ENCODE measurements at places on chromosomes 3 and 15.

GRCh38 chr3:158602227-158602626 is 31.2 kb downstream of the MLF1 start:
- no peak for DNase-seq

GRCh38 chr3:50320853-50321335 is 1.7 kb downstream of the HYAL2 start:
- no peak for DNase-seq

GRCh38 chr3:165837058-165837525 is at the start of gene BCHE:
BCHE (minus strand) TSS chr3:165837423; CDS start chr3:165831033, 6,390 bp downstream.
- no peak for DNase-seq

DNA sequence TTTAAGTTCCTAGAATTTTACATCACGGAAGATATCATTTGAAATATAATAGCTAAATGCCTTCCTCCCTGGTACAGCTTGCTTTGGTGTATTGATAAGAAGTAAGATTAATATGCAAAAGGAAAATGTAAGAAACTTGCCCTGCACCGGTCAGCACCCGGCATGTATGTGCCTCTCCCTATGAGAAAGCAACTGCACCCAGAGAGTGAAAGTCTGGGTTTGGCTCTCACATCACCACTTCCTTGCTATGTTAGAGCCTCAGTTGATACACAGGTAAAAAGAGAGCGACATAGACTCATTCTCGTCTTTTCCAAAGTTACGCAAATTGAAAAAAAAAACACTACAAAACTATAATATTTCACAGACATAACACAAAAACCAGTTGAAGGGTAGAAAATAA is 96.7 kb downstream of the FOXP1 start:
- DNase-seq: no peak

DNA sequence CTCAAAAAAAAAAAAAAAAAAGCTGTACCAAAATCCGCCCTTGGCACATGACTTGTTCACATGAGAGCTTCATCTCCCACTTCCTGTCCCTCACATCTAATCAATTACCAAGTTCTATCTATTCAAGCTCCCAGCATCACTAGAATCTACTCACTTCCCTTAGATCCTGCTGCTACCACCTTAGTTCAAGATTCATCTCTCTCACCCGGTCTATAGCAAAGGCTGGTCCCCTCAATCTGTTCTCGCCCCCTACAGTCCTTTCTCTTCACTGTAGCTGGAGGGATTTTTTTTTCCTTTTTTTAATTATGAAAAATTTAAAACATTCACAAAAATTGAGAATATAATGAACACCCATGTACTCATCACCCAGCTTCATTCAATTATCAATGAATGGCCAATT is 16.7 kb upstream of the GPR160 start:
- DNase-seq: no peak

DNA sequence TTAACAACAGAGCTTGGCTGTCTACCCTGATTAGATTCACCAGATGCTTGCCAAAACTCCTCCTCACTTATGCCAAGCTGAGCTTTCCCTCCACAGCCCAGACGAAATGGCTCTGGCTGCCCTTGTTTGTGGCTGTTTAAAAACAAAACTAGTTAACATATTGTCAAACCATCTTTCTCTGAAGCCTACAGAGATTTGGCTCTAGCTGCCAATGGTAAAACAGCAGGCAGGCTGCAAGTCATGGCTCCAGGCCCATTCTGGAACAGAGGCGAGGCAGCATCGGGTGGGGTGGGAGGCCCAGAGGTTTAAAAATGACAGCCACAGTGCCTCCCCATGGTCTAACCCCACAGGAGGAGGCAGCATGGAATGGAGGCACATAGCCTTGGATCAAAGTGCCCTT is 75.9 kb downstream of the SCN5A start:
- DNase-seq: no peak

GRCh38 chr3:39812537-39812936 is 3.1 kb downstream of the MYRIP start:
- DNase-seq: no peak

DNA sequence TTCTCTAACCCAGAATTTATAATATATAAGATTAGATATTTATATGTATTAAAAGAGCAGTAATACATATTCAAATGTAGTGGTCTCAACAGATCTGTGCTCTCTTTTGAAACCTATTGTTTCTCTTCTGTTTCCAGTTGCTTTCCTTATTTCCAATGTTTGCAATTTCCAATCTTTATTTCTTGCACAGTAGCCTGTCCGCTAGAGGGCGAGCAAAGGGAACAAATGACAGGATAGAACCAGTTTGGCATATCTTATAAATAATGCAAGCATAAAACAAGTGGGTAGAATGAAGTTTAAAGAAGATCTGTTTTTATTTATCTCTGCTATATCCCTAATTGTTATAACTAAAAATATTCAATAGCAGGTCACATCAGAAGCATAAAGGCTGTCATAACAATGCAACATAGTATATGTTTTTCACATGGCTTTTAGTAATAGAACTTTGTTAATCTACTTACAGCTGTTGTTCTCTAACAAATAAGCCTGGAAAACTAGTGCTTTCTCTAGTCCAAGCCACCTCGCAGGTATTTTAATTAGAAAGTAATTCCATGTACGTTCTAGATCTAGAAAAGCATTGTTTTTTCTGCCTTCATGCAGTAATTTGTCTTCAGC is 15.1 kb upstream of the TCAIM start:
- DNase-seq: peak; percentile 60

DNA sequence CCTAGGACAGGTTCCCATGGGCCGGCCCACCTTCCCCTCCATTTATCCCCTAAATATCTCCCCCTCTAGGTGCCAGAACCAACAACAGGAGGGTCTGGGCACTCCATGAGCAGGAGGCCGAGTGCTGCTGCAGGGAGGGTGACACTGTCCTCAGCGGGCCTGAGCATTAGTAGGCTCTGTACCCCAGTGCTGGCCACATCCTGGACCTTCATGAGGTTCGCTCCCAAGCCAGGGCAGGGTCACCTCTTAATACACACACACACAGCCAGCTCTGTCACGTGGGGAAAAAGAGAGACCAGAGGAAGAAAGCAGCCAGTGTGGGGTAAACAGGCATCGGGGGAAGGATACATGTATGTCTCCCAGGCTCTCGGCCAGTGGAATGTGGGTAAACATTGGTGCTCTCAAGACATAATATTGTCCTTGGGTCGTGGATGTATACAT is 27.9 kb upstream of the SEMA3F start:
- no peak for DNase-seq

- DNase-seq: no peak
These were observed 418.2 kb downstream of the EPHA3 start for GRCh38 chr3:89525609-89526008.

GRCh38 chr3:118505784-118506183 is 528.9 kb downstream of the IGSF11 start:
- DNase-seq: no peak

DNA sequence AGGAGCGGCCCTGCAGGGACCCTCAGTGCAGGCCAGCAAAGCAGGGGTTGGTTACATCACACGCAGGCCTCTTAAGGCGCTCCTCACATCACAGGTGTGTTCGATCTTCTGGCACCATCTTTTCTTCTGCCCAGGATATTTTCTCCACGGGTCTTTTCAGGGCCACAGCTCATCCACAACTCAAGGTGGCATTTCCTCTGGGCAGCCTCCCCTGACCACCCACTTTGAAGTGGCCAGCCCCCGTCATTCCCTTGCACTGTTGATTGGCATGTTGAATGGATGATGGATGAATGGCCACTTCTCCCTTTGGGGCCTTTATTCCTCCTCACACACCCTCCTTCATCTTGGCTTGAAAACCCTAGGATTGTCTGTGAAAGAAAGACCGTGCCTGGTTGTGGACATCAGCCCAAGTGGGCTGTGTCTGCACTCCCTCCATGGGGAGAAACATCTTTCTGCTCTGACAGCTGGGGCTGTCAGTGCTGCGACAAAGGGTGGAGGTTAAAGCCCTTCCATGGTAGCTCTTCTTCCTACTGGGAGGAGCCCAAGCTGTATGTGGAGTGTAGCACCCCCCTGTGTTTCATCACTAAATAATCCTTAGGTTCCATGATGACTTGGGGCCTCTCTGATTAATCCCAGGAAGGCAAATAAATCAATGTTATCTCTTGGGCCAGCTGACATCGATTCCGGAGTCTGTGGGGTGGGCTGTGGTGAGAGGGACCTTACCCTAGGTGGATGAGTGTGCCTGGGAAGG is 102.5 kb downstream of the EPHB1 start:
- DNase-seq: no peak

DNA sequence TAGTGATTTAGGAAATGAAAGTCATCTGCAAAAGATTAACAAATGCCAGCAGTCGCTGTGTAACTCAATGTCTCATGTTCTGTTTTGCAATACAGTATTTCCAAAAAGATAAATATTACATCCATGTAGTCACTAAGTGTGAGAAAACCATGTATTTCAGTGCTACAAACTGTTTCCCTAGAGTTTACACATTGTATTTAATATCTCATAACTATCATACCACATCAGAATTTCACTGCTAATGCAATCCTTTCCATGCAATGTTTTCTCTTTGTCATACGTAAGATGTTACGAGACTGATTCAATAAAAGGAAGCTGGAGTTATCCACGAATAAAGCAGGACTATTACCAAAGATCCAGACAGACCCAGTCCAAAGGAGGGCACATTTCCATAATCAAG is 269.4 kb downstream of the GBE1 start:
- DNase-seq: no peak

GRCh38 chr15:38300395-38300794 is 47.8 kb downstream of the SPRED1 start:
- DNase-seq: no peak

GRCh38 chr15:92805080-92805690 is 94.9 kb upstream of the CHD2 start:
- no peak for DNase-seq

GRCh38 chr3:165669967-165670366 is 167.3 kb downstream of the BCHE start:
- no peak for DNase-seq

- no peak for DNase-seq
These were observed 20.6 kb downstream of the COPS2 start for GRCh38 chr15:49134683-49135341.

- no peak for DNase-seq
These were observed 47.4 kb upstream of the MKRN3 start for GRCh38 chr15:23518104-23518503.

- DNase-seq: no peak
These were observed 57.8 kb upstream of the NMD3 start for GRCh38 chr3:161163297-161163696.

DNA sequence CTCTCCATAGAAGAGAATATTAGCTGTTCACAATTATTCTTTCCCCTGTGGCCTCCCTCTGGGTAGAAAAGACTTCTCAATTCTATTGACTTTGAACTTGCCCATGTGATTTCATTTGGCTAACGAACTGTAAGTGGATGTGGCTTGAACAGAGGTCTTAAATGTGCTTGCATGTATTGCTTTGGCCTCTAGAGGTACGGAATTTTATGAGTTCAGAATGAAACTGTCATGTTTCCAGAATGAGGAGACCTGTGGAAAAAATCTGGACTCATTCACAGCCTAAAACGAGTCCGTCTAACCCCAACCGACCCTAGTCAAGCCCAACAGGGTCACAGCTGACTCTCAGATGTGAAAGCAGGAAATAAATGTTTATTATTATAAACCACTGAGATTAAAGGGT is 596.7 kb upstream of the UBE2E2 start:
- DNase-seq: no peak

DNA sequence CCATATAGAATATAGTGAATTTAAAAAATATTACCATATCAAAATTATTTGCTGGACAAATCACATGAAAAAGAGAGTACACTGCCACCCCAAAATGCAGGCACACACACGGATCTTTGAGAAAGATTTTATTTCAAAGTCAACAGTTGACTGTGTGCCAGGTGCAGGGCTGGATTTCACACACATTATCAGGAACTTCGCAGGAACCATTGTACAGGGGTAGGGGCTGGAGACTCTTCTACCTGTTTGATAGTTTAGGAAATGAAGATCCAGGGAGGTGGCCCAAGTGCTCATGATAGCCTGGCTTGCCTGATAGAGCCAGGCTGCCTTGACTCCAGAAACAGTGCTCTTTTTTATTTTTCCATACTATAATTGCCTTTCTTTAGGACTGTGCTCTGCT is 54.2 kb downstream of the IL1RAP start:
- no peak for DNase-seq

- no peak for DNase-seq
These were observed 747.9 kb upstream of the CCDC54 start for GRCh38 chr3:106629215-106629832.

GRCh38 chr3:33789183-33789954 is 9.1 kb upstream of the PDCD6IP start:
- no peak for DNase-seq

- DNase-seq: peak; percentile 93
These were observed at the start of gene ADPGK for GRCh38 chr15:72783640-72784455. ADPGK (minus strand) TSS chr15:72783758; CDS start chr15:72783691, 67 bp downstream.

GRCh38 chr3:147191795-147192385 is 214.5 kb downstream of the ZIC4 start:
- peak; percentile 7 for DNase-seq

DNA sequence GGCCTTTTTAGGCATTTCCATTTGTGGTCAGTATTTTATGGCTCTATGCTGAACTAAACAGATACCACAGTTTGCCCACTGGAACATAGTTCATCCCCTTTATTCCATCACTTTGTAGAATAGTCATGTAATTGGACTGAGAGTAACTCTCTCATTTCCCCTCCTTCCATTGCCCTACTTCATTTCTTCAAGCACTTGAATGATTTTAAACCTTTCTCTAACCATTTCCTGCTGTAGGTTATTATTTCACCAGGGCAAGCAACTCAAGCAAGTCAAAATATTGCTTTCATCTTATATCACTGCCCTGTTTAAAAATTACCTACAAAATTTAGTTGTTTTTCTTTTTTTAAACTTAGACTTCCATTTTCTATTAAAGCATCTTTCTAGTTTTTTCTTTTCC is 177.0 kb downstream of the RAP2B start:
- DNase-seq: no peak

DNA sequence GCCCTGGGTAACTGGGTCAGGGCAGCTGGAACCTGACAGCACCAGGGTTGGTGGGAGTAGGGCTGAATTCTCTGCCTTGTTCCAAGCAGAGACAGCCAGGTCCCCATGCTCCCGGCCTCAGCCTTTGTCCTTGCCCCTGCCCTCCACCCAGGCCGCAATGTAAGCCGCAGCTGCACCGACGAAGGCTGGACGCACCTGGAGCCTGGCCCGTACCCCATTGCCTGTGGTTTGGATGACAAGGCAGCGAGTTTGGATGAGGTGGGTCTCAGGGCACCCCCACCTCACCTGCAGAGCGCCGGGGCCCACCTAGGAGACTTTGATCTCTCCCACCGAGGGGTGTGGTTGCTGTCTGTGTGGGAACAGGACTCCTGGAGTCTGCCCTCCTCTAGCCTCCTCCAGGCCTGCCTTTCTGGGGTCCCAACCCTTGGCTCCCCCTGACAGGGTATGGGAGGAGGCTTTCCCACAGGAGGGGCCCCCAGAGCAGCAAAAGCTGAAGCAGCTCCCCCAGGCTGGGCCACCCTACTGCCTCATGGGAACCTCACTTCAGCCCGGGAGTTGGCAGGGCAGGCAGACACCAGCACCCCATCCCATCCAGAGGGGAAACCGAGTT is 23.4 kb downstream of the VIPR1 start:
- DNase-seq: no peak

- DNase-seq: no peak
These were observed 26.6 kb downstream of the NEK11 start for GRCh38 chr3:131053043-131053859.

GRCh38 chr3:186940967-186941366 is 10.6 kb downstream of the ST6GAL1 start:
- no peak for DNase-seq

GRCh38 chr3:9915254-9916141 is 1.4 kb upstream of the IL17RC start:
- peak; percentile 44 for DNase-seq

GRCh38 chr3:88362428-88362827 is 212.7 kb downstream of the C3orf38 start:
- DNase-seq: no peak

- no peak for DNase-seq
These were observed 101.4 kb upstream of the LRIG1 start for GRCh38 chr3:66602237-66602636.

All from hematopoietic multipotent progenitor cell treated with erythropoietin and hydrocortisone succinate and interleukin-3 and kit ligand, for 17 days (in vitro differentiated cells).